Testis (tissue), 5 donors: ENCODE measurements at places on chromosomes 3 and 15.
A peak's percentile ranks its signal among the peaks of the same experiment; 100 is the strongest.

DNA sequence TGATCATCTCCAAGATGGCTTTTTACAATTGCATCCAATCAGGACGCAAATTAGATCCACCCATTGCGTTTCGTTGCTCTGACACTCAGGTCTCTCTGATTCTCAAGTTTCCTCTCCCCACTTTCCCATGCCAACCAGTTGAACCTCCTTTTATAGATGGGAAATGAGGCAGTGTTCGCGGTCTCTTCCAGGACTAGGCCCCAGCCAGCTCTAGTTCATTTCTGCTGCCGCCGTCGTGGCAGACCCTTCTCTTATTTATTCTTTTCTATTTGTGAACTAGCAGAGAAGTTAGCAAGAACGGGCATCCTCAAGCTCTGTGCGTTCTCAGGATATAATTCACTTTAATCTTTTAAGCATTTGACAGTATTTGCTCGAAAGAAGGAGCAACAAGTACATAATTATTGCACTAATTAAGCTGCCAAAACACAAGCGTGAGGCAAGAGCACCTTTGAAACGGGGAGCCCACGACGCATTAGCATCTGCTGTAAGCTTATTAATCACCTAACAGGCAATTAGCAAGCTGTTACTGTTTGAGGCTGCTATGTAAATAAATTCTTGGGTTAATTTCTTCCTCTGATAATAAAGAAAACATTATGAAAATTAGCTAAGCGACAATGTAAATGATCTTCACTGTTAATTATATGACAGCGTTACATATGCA is 246.4 kb upstream of the TLE3 start:
- no peak for DNase-seq

DNA sequence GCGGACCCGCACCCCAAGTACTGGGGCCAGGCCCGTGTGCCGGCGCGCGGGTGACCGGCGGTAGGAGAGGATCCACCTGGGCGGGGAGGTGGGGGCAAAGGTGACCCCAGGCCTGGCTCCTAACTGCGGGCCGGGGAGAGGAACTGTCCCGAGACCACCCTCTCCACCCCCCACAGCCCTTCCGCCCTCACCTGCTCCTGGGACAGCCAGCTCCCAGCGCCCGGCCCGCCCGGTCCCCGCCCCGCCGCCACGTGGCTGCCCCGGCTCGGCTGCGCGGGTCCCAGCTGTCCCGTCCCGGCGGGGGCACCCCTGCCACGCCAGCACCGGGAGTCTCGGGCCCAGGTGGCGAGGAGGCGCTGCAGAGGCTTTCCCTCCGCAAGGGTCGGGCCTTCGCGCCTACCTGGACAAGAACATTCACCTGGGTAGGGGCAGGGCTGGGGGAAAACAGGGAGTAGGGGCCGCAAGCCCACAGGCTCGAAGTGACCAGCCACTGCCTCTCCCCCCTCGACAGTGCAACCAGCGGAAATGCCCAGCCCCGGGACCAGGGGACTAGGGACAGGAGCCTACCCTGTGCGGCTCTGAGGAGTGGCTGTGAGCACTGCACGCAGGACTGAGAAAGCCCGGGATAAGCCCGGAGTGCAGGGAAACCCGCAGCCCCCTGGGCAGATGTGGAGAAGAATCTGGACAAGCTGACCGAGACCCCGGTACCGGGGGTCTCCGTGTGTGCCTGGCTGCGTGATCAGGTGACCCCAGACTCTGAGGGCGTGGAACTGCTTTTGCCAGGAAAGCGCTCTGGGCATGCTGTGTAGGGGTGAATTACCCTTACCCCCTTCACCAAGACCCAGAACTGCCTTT is at the start of gene SLC12A8:
Gene SLC12A8 (minus strand): TSS at position 240 of the 855 bp plus-strand sequence. CDS start 1,399 bp downstream, outside the sequence.
- DNase-seq, result no peak

DNA sequence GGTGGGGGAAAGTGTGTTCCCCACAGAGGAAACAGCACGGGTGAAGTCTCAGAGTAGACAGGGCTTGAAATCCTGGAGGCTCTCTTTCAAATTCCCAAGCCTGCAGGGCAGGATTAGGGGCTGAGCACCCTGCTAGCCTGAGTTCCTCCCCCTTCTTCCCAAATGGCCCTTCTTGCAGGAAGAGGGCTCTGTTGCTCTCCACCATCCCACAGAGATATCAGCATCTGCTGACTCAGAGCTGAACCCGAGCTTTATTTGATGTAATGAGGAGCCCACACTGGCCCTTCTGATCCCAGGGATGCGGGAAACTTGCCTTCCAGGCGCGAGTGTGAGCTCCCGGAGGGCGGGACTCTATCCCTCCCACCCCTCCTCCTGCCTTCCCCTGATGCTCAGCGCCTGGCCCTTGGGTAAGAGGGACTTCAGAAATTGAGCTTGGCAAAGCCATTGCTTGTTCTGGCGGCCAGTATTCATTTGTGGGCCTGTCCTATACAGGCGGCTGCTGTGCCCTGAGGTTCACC is 1.4 kb upstream of the STRA6 start:
- peak; percentile 73 for DNase-seq

- DNase-seq, result no peak
Observed at GRCh38 chr15:33071451-33071850, 123.1 kb downstream of the FMN1 start.

- DNase-seq, result no peak
Observed at GRCh38 chr3:37906734-37907282, 45.1 kb downstream of the CTDSPL start.

DNA sequence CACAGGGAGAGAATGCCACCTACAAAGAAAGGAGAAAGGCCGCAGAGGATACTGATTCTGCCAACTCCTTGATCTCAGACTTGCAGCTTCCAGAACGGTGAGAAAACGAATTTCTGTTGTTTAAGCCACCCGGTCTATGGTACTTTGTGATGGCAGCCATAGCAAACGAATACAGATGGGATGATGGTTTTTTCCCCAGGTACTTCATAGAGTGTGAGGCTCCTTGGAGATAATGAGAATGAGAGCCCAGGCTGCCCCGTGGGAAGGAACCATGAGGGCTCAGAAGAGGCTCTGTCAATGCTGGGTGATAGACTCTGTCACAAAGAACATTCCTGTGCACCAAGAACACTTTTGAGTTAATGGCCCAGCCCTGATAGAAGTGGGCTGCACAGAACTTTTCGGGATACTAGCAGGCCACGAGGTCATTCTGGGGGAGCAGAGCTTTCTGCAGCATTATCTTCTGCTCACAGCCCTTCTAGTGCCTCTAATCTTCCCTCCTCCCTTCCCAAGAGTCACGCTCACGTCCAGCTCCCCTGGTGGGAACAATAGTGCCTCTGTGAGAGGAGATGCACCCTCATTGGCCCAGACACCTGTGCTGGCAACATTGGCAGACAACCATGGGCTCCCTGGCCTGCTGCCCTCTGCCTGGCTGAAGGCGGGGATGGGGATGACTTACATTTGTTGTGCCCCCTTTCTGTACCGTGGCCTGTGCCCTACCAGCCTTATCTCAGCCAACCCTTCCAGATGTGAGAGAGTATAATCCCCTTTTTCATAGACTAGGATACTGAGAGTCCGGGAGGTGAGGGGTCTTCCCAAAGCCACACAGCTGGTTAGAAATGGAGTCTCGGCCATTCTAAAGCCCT is 5.2 kb upstream of the RLBP1 start:
- peak; percentile 94 for DNase-seq

DNA sequence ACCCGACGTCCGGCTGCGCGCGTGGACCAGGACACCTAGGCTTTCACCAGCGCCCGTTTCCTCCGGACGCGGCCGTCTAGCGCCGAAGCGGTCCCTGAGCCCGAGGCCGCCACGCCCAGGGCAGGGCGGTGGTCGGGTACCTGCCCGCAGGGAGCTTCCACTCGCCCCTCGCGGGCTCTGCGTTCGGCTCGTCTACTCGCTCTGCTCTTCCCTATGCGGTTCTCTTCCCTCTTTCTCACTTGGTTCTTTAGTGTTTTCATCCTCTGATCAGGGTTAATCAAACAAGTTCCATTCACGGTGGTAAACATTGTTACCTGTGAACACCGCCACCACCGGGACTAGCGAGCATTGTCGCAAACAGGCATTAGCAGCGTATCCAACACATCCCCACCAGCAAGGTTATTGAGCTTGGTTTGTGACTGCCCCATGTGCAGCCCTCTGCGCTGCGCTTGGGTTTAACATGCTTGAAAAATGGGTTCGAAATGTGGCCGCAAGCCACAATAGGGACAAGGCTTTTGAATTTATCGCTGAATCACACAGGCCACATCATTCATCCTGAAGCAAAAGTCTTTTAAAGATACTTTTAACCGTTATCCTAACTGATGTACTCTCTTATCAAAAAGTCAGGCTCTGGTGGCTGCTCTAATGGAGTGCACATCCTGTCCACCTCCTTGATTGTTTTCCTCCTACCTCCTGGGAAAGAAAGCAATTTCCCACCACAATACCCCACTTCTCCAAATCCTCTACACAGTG is 843 bp upstream of the CD47 start:
- no peak for DNase-seq

GRCh38 chr3:29958816-29959215 is 647.6 kb upstream of the TGFBR2 start:
- DNase-seq, result no peak

DNA sequence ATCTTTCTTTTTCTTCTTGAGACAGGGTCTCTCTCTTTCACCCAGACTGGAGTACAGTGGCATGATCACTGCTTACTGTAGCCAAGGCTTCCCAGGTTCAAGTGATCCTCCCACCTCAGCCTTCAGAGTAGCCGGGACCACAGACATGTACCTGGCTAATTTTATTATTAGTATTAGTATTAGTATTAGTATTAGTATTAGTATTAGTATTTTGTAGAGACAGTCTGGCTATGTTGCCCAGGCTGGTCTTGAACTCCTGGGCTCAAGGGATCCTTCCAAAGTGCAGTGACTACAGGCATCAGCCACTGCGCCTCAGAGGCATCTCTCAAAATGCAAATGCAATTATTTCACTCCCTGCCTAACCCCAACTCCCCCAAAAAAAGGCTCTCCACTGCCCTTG is 1.7 kb downstream of the KIF7 start:
- no peak for DNase-seq

DNA sequence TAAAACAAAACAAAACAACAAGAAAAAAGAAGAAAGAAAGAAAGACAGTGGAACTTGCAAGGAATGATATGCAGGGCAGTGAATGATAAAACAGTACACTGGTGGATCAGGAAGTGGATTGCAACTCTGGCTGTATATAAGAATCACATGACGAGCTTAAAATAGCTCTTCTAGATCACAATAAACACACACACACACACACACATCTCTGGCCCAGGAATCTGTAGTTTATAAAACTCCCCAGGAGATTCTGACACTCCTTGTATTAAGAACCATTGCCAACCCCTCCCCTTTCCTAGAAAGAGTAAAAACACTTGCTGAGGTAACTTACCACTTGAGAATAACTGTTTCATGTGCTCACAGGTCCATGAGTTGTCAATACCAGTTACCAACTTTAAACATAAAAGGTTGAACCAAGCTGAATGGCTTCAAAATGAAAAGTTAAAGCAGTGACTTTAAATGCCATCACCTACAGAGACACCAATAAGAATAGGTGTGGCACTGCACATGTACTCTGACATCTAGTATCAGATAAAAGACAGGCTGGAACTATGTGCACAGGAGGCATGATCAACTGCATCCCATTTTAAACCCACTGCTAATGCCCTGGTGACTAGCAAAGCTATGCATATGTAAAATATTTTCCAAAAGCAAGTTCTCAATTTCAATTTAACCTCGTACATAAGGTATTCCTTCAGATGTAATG is 3.9 kb downstream of the CPOX start:
- no peak for DNase-seq

- DNase-seq, result peak; percentile 31
Observed at GRCh38 chr3:172289583-172289982, 158.7 kb downstream of the GHSR start.

GRCh38 chr15:39426552-39427532 is 154.0 kb upstream of the THBS1 start:
- peak; percentile 45 for DNase-seq

- no peak for DNase-seq
Observed at GRCh38 chr15:46442184-46442583, 807.4 kb downstream of the SQOR start.

GRCh38 chr3:179613807-179614206 is 9.2 kb downstream of the NDUFB5 start:
- DNase-seq, result no peak

GRCh38 chr15:55819397-55820034 is 76.6 kb upstream of the PRTG start:
- no peak for DNase-seq

GRCh38 chr3:43411429-43411828 is 125.1 kb downstream of the SNRK start:
- DNase-seq, result no peak

GRCh38 chr3:24493746-24494617 is 668 bp downstream of the THRB start:
- DNase-seq, result peak; percentile 63

- DNase-seq, result no peak
Observed at GRCh38 chr3:127779747-127780146, 42.6 kb downstream of the MGLL start.

GRCh38 chr3:72633121-72633520 is 215.1 kb downstream of the SHQ1 start:
- DNase-seq, result no peak

GRCh38 chr3:177894081-177894728 is 642.0 kb upstream of the KCNMB2 start:
- no peak for DNase-seq

DNA sequence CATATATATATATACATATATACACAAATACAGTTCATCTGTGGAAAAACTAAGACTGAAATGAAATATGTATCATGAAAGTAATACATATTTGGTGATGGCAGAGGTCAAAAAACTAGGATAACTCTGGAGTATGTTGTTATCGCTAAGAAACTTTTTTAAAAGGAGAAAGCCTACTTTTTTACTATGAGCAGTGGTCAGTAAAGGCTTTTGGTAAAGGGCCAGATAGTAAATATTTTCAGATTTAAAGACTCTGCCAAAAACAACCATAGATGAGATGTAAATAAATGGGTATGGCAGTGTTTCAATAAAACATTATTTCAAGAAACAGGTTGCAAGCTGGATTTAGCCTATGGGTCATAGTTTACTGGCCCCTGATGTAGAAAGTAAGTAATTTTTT is 93.8 kb upstream of the TGFBR2 start:
- DNase-seq, result no peak

- DNase-seq, result peak; percentile 42
Observed at GRCh38 chr15:72599855-72600464, 54.5 kb upstream of the GOLGA6B start.

- no peak for DNase-seq
Observed at GRCh38 chr3:54550221-54550977, 377.5 kb downstream of the LRTM1 start.

DNA sequence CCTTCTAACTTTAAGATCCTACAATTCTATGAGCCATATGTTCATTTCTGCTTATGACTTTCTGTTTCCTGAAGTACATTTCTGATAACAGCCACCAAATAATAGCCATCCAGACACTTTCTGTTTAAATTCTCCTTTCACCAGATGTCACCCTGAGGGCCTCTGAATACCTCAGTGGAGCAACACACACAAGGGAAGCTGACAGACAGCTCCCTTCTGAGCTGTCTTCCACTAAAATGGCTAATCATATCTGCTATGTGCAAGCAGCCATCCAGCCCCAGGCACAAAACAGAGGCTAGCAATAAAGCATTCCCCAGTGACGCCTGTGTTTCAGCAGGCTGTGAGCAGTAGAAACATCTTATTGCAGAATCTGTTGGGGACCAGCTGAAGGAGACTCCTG is 666.6 kb upstream of the UBE2E2 start:
- no peak for DNase-seq
